ENCODE measurements at places on chromosomes 11 and 22.

GRCh38 chr11:36460220-36460619 is 49.9 kb downstream of the TRAF6 start:
- no peak for DNase-seq

- no peak for DNase-seq
These were observed 11.4 kb downstream of the SLC16A8 start for GRCh38 chr22:38072322-38073149.

- no peak for DNase-seq
These were observed 33.0 kb downstream of the DKK3 start for GRCh38 chr11:11975201-11976092.

- no peak for DNase-seq
These were observed 150.9 kb upstream of the TTC12 start for GRCh38 chr11:113163291-113164030.

DNA sequence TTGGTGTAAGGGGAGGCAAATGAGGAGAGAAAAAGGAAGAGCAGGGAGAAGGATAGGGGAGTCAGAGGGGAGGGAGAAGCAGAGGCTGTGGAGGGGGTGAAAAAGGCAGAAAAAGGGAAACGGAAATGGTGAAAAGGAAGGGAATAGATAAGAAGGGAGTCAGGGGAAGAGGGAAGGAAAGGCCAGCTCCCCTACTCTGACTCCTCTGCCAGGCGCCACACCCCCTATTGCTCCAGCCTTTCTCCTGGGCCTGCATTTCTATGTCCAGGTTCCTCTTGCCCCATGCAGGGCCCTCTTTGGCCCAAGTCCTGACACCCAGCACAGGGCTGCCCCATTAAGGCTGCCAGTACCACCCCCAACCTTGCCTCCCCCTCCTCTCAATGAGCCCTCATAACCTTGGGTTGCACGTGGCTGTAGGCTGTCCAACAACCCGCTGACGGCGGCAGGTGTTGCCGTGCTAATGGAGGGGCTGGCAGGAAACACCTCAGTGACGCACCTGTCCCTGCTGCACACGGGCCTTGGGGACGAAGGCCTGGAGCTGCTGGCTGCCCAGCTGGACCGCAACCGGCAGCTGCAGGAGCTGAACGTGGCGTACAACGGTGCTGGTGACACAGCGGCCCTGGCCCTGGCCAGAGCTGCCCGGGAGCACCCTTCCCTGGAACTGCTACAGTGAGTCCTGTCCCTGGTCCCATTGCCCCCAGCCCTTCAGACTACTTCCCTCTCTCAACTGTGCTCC is 3.4 kb upstream of the NHERF4 start:
- no peak for DNase-seq

DNA sequence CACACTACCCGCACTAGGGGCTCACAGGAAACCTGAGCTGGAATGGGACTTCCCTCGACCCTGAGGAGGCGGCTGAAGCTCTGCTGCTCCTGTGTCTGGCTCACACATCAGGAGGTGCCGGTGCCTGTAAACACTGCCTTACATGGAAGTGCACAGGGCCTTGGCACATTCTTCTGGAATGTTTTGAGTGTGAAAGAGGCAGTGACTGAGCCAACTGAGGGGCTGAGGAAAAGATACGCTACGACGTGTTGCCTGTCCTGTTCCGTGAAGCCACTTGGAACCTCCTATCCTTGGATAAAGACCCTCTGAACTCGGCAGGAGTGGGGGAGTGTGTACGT is 10.5 kb downstream of the TXN2 start:
- no peak for DNase-seq

DNA sequence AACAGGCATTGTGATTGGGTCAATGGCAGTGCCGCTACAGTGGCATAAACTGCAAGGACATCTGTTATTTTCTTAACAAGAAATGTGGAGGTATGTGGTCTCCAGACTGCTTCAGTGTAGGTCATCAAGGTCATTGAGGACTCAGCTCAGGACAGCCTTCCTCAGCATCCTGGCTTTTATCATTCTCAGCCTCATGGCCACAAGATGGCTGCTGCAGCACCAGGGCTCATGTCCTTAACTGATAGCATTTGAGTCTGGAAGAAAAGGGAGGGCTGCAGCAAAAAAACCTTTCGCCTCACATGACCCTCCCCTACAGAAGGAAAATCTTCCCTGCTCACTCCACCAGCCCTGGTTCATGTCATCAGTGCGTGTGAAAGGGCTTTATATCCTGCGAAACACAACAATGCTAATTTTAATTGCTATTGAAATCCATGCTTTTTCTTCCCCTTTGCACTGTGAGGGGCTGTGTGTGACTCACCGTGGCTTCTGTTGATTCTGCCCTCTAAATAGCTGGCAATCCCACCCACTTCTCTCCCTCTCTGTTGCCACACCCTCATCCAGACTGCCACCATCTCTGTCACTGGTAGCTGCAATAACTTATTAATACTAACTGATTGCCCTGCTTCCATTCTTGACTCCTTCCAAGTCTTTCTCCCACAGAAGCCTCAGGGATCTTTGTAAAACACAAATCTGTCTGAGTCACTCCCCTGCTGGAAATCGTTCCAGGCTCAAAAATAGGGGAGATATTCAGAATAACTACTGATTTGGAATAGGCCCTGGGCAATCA is 43.8 kb downstream of the CHRDL2 start:
- no peak for DNase-seq

DNA sequence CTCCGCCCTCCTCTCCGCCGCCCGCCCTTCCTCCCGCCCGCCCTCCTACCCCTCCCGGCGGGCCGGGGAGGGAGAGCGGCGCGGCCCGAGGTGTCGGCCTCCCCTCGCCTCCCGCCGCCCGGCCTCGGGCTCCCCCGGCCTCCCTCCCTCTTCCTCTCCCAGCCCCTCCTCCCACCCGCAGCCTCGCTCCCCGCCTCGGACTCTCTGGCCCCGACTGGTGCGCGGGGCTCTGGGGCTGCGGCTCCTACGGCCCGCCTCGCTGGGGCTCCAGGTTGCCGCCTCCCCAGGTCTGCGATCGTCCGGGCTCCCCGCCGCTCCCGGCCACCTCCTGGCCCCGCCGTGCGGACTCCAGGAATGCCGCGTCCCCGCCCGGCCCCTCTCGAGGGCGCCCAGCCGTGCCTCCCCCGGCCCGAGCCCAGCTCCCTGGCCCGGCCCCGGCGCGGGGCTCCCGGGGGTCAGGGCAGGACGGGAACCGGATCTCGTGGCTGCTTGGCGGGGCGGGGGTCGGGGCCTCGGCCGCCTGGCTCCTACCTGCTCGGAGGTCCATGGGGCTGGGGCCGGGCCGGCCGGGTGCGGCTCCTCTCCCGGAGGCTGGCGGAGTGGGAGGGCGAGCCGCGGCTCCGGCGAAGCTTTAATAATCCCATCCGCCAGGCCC is at the start of gene CLCF1:
Gene CLCF1 (minus strand): TSS at position 606 of the 655 bp plus-strand sequence. CDS start 59 bp downstream, at position 547.
- DNase-seq = no peak

DNA sequence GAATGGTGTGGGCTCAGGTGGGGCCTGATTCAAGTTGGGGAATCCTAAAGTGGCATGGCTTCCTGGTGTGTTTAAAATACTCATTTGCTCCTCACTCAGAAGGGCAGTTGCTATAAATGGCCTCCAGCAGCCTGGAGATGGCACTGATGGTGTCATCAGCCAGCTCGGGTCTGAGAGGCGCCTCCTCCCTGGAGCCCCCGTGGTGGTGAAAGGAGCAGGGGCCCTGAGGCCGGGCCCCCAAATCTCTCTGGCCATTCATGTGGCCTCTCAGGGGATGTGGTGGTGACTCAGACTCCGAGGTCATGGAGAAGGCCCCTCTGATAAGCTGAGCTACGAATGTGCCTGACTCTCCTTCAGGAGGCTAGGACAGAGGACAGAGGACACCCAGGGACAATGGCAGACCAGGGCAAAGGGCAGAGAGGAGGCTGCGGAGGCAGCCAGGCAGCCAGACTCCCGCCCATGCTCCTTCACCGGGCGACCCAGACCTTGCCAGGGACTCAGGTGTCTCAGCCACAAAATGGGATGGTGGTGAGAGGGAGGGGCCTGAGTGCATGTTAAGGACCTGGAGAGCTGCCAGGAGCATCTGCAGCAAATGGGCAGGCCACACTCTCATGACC is 129.2 kb downstream of the CTTN start:
- DNase-seq = no peak

GRCh38 chr11:67449116-67449844 is 3.2 kb downstream of the GPR152 start:
- DNase-seq = no peak

DNA sequence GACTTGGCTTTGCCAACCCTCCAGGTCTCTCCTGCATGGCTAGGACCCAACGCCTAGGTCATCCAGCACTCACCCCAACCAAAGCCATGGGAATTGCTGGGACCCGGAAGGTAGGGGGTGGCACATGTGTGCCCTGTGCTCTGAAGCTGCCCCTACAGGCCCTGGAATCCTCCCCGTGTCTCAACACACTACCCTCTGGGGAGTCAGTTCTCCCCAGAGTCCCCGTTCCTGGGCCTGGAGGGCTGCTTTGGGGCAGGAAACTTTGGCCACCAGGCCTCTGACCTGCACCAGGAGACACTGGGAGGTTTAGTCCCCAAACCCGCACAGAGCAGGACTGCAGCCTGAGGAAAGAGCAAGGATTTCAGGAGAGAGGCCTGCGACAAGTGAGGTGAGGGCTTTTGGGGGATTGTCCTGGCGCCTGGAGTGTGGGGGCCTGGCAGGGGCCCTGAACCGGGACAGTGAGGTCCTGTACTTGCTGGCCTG is 495 bp upstream of the IFITM1 start:
- DNase-seq = no peak

DNA sequence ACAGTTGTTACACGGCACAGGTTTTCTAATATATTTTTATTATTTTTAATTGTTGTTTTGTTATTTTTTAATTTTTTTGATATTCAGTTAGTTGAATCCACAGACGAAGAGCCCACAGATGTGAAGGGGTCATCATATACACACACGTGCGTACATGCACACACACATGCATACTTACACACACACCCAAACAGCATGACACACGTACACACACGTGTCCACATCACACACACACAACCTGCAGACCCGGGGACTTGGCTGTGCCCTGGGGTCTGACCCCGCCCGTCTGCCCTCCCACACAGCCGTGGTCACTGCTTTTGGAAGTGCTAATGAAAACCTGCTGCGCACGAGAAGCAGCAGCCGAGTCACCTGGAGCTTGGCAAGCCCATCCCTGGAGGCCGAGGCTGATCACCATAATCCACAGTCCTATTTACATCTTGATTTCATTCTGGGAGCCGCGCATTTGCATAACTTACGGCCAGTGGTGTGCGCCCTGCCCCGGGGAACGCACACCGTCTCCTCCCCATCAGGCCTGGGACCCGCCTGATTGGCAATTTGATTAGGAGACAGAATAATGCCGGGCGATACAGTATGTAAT is 110.3 kb downstream of the BRD1 start:
- DNase-seq = no peak

- DNase-seq = no peak
These were observed 19.1 kb downstream of the MIF start for GRCh38 chr22:23913306-23913660.

DNA sequence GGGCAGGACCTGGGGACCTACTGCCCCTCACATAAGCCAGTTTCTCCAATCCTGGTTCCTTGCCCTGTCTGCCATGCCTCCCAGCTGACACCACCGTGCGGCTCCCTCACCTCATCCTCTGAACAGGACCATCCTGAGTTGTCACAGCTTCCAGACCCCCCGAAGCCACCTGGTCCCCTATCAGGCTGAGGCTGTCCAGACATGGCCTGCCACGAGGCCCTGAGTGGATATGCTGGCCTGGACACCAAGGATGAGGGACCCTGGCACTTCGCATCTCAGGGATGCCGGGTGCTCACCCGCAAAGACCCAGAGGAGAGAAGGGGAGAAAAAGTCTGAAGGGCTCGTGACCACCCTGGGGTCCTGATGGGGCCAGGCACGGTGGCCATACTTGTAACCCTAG is 15.8 kb upstream of the CCDC188 start:
- no peak for DNase-seq

DNA sequence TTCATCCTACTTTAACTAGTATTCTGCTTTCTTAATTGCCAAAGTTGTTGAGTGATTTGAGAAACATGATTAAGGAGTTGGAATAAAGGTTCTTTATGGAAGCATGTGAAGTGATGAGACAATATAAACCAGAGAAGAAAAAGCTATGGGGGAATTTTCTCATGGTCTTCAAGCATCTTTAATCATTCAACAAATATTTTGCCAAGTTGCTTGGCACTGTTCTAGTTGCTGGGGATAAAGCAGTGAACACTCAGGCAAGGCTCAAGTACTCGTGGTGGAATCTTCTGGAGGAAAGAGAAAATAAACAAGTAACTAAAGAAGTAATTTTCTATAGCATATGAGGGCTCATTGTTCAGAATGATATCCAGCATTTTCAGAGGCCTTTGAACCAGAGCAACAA is 9.2 kb upstream of the PIWIL4 start:
- no peak for DNase-seq

- no peak for DNase-seq
These were observed 7.2 kb upstream of the NIPSNAP1 start for GRCh38 chr22:29587938-29588699.

DNA sequence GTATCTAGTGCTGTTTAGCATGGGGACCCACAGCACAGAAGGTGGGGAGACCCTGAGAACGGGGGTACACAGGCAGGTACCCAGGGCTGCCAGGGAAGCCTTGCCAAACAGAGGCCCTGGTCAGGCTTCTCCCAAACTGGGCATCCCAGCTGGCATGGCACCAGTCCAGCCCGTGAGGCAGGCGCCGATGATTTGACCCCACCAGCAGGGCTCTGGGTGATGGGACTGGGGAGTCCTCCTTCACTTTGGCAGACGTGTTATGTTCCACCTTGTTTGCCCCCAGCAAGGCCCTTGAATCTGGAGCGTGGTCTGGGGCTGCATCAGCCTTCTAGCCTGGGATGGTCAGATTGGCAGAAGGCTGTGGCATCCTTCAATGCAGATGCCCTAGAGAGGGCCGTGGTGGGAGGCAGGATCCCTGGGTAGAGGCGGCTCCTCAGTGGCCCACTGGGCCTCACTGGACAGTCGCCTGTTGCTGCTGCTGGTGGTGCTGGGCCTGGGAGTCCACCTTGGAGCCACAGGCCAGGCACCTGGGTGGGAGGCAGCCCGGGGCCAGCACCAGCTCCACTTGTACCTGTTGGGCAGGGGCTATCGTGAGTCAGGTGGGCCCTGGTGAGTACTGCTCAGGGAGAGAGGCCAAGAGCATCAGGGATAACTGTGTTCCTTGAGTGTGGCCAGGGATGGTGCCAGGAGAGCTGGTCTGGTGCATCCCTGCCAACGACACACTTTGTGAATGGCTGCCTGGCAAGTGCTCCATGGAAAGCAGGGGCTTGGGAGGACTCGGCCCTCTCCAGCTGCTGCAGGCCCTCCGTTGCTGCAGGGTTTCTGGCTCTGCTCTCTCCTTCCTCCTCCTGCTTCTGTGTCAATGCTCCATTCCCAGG is 3.3 kb downstream of the ADORA2A start:
- DNase-seq = no peak

DNA sequence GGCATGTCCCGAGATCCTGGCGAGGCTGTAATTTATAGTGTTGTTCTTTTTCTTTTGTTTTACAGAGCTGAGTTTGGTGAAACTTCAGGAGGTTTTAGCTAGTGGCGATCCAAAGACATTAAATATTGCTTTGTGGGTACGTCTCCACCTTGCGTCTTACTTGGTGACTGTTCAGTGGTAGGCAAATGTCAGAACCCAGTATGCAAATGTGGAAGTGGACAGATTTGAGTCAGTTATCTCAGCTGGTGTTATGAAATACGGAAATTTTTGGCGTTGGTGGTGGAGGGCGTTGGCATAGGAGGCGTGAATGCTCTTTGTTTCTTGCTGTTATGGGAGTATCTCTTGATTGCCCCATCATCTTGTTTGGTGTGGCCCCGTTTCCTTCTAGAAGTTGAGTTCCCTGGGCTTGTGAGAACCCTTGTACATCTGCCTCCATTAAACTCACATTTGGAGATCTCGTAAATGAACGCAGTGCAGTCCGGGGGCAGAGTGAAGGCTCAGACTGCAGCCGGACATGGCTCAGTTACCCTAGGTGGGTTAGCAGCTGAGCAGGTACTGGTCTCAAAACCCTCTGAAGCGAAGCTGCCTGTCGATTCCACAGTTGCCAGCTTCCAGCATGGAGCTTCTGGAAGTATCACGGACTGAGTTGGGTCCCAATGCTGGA is 39.9 kb downstream of the PTPRJ start:
- DNase-seq = no peak

All from activated CD8-positive, alpha-beta memory T cell treated with anti-CD3 and anti-CD28 coated beads for 48 hours (primary cell).